Activated CD8-positive, alpha-beta memory T cell treated with anti-CD3 and anti-CD28 coated beads for 48 hours (primary cell): ENCODE measurements at places on chromosomes 1 and 21.

DNA sequence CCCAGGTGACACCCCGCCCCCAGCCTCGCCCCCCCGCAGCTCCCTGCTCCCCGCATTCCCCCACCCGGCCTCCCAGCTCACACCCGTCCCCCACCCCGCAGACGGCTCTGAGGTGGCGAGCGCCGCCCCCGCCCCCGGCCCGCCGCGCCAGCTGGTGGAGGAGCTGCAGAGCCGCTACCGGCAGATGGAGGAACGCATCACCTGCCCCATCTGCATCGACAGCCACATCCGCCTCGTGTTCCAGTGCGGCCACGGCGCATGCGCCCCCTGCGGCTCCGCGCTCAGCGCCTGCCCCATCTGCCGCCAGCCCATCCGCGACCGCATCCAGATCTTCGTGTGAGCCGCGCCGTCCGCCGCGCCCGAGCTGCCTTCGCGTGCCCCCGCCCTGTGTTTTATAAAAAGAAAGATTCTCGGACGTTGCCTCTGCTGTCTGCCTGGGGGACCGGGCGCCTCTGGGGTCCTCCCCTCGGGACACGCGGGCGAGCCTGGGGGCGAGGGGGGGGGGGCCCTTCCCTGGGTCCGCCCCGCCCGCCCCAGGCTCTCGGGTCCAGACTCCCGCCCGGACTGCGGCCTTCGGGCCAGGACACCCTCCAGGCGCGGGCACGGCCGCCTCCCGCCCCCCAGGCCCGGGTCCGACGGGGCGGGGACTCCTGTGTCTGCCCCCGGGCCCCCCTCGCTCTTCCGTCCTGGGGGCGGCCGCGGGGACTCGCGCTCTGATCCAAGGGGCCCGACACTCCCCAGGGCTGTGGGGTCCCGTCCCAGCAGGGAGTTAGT lies 1.6 kb upstream of the MMP23B start:
- peak; percentile 73 for DNase-seq

DNA sequence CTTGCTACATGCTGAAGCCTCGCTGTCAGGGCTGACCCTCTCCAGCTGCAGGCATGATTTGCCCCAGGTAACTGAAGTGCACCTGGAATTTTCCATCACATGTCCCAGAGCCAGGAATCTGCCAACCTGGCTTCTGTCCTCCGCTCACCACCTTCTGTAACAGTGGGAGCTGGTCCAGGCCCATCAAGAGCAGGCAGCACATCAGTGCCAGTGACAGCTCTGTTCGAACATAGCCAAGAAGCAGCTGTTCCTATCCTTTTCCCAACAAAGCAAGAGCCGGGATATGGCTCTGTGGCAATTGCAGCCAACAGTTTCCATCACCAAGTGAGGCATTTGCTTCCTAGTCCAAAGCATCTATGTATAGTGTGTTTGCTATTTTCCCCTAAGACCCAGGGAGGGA lies 42.2 kb upstream of the KANK4 start:
- no peak for DNase-seq

DNA sequence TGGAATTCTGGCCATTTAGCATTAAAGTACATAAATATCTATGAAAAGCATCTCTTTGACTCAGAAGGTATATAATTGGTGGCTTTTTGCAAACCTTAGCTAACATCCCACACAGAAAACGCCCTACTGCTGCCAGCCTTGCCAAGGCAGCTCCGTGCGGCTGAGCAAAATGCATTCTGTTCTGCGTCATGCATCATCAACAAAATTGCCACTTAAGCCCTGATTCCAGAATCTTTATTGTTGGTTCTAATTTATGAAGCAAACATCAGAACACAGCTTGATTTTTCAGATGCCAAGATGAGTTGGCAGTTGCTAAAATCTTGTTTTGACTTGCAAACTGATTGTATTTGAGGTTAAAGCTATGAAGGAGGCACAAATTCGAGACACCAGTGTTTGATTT lies 314.9 kb upstream of the DEPDC1 start:
- DNase-seq = no peak

DNA sequence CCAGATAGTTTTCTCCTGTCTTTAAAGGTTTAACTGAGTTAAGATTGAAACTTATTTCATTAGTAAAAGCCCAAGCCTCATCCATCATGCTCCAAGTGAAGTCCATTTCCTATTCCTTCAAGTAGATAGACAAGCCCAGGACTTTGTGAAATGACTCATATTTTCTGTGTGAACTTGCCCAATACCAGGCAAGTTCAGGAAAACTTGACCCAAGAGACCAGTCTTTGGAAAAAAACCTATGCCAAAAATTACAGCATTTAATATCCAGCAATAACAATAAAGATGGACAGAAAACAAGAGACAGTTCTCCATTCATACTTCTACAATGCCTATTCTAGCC lies 405 bp upstream of the RAB29 start:
- no peak for DNase-seq

- DNase-seq = no peak
Measured at GRCh38 chr1:27513528-27513927, 23.6 kb upstream of the WASF2 start.

GRCh38 chr1:230186874-230187273 lies 119.8 kb downstream of the GALNT2 start:
- no peak for DNase-seq

- DNase-seq = no peak
Measured at GRCh38 chr1:26799479-26800142, 11.9 kb downstream of the PIGV start.

DNA sequence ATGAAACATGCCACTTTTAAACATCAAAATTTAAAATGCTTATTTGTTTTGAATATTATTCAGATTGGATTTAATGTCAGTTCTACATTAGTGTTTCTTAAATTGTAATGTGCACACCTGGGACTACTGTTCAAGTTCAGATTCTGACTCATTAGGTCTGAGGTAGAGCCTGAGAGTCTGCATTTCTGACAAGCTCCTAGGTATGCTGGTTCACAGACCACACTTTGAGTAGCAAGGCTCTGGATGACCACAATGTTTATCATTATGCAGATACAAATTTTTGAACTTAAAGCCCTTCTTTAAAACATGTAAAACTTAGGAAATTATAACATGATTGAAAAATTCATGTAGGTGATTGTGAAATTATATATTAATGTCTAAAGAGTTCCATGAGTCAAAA lies 40.2 kb downstream of the TTLL7 start:
- DNase-seq = no peak

GRCh38 chr1:62238507-62238906 lies 43.9 kb downstream of the L1TD1 start:
- DNase-seq = no peak

DNA sequence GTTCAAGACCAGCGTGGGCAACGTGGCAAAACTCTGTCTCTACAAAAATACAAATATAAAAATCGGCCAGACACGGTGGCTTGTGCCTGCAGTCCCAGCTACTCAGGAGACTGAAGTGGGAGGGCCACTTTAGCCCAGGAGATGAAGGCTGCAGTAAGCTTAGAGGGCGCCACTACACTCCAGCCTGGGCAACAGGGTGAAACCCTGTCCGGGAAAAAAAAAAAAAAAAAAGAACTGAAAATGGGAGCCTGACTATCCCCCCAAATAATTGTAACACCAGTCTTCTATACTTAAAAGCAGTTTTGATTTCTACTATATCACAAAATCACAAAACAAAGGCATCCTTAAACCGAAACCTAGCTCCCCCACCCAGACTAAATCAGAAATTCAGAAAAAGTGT lies 60.3 kb downstream of the CDC42BPA start:
- no peak for DNase-seq

GRCh38 chr1:167627615-167627864 lies 2.5 kb upstream of the RCSD1 start:
- no peak for DNase-seq

DNA sequence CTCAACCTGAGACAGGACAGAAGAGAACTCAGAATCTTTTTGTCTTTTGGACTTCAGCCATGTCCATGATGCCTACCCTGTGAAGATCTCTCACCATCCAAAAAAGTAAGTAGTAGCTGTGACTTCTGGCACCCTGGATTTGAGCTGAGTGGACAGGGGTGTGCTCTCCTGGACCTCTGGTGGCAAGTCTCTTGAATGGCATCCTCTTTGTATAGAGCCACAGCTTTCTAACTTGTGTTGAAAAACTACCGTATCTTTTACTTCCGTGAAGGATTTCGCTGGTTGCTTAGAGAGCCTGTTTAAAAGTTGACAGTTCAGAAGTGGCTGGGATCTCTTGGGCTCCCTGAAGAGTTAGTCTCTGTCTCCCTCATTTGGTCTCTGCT lies 1.8 kb downstream of the MFN2 start:
- DNase-seq = no peak

GRCh38 chr1:168370586-168370985 lies 89.9 kb downstream of the TBX19 start:
- DNase-seq = no peak

GRCh38 chr1:6082430-6082971 lies 36.8 kb downstream of the KCNAB2 start:
- no peak for DNase-seq

DNA sequence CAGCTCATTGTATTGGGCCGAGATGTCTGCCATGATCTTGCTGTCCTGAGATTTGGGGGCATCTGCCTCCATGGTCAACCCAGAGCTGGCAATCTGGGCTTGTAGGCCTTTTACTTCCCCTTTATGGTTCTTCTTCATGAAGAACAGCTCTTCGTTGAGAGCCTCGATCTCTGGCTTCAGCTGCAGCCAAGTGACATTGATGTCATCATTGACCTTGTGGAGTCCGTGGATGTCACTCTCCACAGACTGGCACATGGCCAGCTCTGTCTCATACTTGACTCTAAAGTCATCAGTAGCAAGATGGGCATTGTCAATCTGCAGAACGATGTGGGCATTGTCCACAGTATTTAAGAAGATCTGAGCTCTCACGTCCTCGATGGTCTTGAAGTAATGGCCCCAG lies 29.2 kb downstream of the RAP1A start:
- no peak for DNase-seq

DNA sequence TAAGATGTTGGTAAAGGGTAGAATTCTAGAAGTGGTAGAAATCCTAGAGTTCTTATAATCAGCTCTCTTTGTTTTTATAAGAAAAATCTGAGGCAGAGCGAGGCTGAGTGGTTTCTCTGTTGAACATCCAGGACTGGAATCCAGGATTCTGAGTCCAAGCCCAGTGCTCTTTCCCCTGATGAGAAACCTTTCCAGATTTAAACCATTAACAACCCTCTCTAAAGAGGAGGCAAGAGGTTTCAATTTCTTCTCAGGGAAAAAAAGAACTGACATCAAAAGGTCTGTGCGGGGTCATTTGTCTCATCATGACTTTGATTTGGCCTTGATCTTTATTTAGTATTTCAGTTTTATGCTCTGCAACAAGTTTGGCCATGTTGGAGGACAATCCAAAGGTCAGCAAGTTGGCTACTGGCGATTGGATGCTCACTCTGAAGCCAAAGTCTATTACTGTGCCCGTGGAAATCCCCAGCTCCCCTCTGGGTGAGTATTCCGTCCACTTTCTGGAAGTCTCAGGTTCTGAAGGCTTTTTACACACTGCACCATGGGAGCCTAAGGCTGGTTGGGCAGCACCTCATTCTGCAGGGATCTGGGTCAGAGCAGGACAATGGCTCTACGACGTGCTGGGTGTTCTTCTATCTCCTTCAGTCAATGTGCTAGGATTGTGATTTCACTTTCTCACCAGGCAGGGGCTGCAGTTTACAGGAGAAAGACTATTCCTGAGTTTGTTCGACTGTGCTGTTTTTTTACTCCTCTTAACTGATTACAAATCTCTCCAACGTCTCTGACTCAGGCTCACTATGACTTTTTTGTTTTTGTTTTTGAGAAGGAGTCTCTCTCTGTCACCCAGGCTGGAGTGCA lies 18.9 kb upstream of the CCT8 start:
- DNase-seq = no peak

DNA sequence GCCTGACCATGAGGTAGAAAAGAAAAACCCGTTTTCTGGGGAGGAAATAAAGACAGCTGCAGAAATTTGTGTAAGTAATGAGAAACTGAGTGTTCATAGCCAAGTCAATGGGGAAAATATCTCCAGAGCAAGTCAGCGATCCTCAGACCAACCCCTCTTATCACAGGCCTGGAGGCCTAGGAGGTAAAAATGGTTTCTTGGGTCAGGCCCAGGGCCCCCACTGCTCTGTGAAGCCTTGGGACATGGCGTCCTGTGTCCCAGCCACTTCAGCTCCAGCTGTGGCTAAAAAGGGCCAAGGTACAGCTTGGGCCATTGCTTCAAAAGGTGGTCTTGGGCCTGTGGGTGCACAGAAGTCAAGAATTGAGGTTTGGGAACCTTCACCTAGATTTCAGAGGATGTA lies 101.0 kb downstream of the NPHS2 start:
- DNase-seq = no peak

DNA sequence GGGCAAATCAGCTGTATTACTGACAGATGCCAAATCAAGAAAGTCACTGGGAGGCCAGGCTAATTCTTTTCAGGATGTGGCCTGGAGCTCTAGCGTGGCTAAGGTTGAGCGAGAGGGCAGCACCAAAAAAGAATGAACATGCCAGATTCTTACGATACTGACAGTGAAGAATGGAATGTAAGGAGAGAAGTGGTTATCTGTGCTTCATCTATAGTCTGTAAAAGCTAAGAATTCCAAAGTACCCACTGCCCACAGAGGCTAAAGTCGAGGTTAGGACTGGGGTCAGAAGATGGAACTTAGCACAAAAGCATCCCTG lies 32.7 kb downstream of the TFAP2E start:
- no peak for DNase-seq

DNA sequence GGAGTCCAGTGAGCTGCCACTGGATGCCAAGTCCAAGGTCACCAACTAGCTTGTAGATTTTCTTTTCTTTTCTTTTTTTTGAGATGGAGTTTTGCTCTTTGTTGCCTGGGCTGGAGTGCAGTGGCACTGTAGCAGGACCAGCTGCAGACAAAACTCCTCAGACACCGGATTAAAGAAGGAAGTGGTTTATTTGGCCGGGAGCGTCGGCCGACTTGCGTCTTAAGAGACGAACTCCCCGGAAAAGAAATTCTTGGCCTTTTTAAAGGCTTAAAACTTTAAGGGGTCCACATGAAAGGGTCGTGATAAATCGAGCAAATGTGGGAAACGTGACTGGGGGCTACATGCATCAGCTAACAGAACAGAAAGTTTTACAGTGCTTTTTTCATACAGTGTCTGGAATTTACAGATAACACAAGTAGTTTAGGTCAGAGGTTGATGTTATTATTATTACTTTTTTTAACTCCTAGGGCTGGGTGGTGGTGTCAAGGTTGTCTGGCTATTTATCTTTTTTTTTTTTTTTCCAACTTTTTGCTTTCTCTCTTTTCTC lies 36.4 kb upstream of the CFAP126 start:
- DNase-seq = no peak

DNA sequence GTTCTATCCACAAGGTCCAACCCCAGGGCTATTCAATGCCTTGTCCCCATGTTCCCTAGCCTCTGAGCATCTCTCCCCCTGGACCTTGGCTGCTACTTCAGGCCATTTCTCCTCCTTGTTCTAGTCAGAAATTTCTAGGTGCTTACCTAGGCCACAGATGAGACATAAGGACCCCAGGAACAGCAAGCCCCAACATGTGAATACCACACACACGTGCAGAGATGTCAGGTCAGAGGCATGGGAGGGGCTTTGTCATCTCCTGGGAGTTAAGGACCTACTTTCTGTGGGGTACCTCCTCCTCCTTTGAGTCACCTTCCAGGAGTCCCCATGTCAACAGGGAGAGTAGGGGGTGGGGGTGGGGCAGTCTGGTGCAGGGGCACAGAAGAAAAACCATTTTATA lies 7.1 kb upstream of the RGS16 start:
- no peak for DNase-seq
